ENCODE measurements at places on chromosomes 12 and 14.

DNA sequence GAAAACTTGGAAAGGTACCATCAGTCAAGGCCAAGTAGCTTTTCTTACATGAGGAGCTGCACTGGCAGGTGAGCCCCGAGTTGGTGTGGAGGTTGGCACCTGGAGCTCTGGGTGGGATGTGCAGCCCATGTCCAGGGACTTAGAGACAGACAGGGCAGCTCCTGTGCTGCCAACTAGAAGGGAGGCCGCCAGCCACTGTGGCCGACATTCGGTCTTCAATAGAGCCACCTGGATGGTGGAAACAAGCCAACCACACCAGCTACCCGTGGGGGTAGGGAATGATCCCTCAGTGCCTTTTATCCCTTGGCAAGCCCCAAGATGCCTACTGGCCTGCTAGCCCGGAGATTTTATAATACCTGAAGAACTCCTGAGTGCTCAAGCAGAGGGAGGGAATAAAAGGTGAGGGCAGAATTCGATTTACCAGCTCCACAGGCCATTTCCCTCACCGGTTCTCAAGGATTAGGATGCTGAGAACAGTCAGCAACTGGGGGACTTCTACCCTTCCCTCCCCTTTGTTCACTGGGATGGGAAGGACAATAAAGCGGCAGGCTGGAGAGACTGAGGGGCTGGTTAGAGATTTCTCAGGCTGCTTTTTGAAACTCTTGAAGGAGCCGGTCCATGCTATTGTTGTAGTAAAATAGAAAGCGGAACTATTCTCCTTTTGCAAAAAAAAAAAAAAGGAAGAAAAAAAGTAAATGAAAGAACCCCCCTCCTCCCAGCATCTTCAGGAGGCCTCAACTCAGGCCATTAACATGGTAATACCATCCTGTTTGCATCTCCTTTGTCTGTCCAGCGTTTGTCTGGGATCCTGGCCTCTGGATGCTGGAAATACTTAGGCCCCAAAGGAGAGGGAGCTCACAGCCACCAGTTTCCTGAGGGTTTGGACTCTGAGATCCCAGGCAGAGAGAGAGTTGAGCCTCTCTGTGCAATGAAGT lies 321.6 kb downstream of the ZFP36L1 start:
- no peak for DNase-seq

GRCh38 chr12:49496417-49497360 lies 42.1 kb upstream of the KCNH3 start:
- no peak for DNase-seq

GRCh38 chr14:53331247-53331646 lies 178.1 kb upstream of the DDHD1 start:
- DNase-seq = no peak

GRCh38 chr12:125142601-125143000 lies 77.4 kb downstream of the AACS start:
- no peak for DNase-seq

GRCh38 chr12:54578778-54579177 lies 9.7 kb downstream of the PPP1R1A start:
- no peak for DNase-seq

DNA sequence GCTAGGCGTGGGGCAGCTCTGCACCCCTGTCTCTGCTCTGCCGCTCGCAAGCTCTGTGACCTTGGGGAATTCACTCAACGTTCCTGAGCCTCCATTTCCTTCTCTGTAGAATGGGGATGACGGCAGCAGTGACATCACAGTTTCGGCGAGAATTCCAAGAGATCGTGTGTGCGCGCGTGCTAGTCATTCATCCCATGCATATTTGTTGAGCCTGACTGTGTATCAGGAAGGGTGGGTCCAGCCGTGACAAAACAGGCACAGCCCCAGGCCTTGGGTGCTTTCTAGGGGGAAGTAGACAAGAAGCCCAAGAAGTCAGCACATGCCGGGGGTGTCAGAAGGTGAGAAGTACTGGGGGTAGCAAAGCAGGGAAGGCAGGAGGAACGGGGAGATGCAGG lies 145.6 kb upstream of the NCOR2 start:
- no peak for DNase-seq

DNA sequence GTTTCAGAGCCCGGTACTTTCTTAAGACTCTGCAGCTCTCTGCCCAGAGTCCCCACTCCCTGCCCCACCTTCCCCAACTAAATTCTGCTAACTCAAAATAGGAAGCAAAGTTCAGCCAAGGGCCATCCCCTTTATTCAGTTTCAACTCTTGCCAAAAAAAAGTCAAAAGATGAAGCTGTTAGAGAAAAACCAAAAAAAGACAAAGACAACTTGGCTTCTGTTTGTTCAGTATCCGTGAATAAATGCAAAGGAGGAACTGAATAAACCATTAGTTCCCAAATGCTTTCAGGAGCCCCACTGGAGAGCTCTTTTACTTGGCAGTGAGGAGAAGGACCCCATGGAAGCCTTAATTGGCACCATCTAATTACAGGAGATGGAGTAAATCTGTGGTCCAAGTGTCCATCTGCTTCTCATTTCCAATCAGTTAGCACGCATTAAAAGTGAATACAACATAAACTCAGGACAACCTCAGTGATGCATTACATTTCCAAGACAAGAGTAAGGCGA lies 155.4 kb upstream of the GZMB start:
- DNase-seq = no peak

DNA sequence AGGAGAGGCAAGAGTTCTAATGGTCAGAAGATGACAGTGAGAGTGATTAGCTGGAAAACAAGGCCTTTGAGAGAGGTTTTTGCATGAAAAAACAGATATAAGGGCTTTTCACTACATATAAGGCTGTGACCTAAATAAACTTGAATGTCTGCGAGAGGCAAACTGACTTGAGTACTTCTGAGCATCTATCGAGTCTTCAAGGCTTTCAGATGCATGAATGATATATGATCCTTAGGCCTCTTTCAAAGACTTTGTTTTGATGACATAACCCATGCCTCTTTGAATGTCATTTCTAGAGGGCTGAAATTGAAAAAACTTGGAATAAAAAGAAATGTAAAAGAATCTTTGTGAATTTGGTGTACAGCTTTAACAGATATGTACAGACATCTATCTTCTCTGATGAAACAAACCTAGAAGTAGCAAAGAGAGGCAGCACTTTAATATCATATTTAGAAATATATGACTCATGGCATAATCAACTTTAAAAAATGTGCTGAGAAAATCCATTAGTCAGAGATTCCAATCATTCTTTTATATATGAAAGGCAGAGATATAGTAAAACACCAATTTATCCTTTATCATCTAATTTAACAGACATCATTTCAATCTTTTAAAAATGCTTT lies 72.6 kb downstream of the PPM1H start:
- DNase-seq = peak; percentile 21

GRCh38 chr12:120290609-120291305 lies 946 bp downstream of the RNU4-2 start:
- DNase-seq = no peak

DNA sequence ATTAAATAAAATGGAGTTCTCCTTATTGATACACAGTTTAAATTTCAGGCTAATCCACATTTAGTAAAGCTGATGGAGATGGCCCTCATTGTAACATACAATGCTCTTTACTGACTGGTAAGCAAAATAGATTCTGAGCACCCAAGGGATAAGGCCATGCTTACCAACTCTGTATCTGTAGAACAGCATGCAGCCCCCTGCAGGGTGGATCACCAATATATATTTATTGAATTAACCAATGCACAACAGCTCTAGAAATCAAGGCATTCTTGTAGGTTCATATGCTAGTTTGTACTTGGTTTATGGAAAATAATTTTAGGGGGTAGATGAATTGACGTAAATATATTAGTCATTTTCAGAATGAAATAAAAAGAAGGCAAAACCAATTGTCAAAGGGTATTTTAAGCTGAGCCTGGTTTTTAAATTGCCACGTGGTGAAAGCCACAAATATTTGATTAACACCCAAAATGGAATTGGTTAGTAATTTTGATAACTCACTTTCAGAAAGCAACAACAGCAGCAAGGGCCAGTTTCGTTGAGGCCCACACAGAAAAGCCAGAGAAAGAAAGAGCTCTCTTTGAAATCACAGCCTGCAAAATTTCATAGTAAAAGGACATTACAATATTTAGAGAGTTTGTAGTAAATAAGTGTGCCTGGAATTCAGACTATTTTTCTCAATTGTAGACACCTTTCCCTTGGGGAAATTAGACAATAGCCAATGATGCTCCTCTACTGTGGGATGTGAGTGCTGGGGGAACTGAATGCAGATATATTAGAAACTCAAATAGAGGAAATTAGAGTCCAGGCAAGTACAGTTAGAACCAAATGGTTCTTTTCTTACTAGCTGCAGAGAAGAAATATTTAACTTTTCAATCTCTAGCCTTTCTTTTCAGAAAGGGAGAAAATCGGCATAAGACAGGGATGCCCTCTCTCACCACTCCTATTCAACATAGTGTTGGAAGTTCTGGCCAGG lies 216.2 kb upstream of the ABCD2 start:
- DNase-seq = no peak

- DNase-seq = no peak
Observed at GRCh38 chr12:69546693-69547438, 38.4 kb upstream of the CCT2 start.

DNA sequence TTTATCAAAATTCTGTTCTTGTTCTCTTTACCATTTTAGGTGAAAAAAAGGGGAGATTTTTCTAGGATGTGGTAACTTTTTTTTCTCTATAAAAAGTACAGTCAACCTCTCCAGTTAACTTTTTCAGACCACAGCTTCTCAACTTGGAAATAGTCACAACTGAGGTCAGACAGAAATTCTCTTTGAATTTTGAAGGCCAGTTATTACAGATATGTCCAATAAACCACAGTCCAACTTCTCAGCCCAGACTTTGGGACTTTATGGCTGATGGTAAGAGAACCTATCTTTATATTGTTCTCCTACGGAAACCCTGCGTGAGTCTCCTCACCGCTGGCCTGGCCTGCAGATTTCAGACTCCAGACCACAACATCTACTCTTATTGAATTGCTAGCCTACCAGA lies 176.7 kb downstream of the DACT1 start:
- DNase-seq = no peak

DNA sequence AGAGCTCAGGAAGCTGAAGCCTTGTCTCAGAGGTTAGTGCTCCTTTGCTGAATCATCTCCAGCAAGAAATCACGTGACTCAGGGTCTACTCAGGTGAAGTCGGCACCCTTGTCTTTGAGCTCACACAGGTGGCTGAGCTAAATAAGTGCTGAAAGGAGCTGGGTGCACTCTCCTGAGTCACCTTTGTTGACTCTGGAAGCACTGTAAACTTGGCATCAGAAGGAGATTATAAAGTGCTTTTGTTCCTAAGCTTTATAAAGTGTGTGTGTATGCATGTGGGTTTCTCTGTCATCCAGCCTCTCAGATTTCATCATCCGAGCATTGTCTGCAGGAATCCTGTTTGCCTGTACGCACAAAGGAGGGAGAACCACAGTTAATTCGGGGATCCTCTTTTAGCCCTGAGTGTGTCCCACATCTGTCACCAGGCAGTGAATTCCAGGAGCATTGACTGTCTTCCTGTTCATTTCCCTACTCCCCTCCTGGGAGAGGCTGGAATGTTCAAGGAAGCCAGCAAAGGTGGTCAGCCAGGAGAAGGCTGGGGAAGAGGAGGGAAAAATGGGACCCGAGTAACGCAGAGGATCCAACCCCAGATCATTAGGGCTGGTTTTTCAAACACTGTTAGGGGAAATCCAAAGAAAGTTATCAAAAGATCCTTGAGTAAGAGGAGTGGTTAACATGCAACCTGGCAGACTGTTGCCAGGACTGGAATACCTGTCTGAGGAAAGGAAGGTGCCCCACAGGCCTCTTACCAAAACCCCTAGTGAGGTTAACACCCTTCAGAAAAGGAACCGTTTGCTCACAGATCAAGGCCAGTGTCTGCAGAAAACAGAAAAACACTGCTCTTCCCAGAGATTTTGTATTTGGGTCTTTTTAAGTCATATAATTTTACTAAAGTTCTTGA lies 157.5 kb upstream of the HIF1A start:
- no peak for DNase-seq

GRCh38 chr14:32075672-32076277 lies 1.3 kb upstream of the ARHGAP5 start:
- DNase-seq = no peak

DNA sequence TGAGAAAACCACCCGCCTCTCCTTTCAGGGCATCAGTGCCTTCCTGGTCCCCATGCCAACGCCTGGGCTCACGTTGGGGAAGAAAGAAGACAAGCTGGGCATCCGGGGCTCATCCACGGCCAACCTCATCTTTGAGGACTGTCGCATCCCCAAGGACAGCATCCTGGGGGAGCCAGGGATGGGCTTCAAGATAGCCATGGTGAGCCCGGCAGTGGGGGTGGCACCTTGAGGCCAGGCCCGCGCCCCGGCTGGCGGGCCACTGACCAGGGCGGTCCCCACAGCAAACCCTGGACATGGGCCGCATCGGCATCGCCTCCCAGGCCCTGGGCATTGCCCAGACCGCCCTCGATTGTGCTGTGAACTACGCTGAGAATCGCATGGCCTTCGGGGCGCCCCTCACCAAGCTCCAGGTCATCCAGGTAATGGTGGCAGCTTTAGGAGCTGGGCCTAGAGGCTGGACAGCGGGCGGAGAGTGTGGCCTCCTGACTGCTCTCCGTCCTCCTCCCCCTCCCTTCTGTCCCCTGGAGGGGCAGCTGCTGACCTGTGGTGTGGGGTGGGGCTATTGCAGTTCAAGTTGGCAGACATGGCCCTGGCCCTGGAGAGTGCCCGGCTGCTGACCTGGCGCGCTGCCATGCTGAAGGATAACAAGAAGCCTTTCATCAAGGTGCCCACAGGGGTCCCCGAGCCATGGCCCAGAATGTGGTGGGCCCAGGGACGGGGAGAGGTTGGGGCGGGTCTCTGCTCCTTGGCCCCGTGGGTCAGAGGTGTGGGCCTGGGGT lies 12.8 kb downstream of the ACADS start:
- no peak for DNase-seq

- DNase-seq = no peak
Observed at GRCh38 chr14:61599942-61600341, 95.4 kb upstream of the HIF1A start.

Measured in amniotic stem cell (primary cell).